ENCODE measurements at places on chromosomes 7 and 10. TPM values are rescaled to one million over a fixed set of nuclear protein-coding genes. Genes with fewer than 3 reads are reported as not detected.

TFEC gene
- 29.1 TPM for total RNA-seq

C10orf53 gene
- not detected for total RNA-seq

SLC25A13 gene
- total RNA-seq = 44.2 TPM

FOXI2 gene
- not detected for total RNA-seq

GRCh38 chr7:74545921-74546320, 92.2 kb downstream of the GTF2IRD1 start:
- no peak for DNase-seq

DNA sequence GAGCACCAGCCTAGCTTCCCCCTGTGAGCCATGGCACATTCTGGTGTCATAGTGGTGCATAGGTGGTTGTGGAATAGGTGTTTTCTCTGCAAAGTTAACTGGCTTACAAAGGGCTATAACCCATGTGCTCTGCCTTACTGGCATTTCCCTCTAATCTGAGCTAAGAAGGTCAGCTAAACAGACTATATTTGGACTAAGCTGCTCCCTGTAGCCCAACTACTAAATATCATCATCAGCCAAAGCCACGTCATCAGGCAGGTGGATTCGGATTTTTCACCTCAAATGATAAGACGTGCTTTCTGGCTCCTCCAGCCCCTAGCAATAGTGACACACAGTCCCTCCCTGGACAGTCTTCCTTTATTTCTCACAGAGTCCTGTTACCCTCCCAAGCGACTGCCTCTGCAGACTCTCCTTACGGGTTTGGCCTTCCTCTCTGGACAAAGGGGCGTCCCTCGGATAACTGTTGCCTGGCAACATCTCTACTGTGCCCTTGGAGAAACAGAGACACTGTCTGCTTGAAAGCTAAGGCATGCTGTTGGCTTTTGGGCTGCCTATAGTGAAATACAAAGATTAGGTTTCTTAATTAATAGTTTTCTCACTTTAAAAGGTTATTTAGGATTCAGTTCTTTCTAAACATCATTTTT, 9.1 kb downstream of the SLC13A4 start:
- no peak for DNase-seq

DNA sequence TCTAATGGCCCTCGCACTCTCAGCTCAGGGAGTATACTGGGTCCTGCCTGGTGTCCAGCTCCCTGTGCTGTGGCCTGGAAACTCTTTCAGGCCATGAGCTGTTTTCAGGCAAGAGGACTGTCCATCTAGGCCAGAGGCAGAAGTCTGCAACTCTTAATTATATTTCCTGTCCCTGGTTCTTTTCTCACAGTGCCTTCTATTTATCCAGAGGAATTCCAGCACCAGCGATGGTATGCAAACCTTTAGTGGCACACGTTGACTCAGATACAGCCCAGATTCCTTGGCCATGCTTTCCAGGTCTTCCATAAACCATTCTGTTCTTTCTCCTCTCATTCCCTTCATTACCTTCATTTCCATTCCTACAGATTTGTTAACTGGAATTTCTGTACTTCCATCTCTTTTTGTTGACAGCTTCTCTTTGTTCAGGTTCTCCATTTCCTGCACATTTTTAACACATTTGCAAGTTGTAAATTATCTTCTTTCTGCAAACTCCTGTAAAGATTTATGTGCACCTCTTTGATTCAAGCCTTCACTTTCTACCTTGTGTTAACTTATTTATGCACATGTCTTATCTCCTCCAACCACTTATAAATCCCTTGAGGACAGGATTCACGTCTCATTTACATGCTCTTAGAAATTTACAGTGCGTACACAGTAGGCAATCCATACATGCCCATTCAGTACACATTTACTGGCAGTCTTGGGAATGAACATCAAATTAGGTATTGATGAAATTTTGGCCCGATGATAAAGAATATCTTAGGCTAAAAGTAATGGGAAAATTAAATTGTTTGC, 172.1 kb downstream of the CELF2 start:
- DNase-seq = no peak

DNA sequence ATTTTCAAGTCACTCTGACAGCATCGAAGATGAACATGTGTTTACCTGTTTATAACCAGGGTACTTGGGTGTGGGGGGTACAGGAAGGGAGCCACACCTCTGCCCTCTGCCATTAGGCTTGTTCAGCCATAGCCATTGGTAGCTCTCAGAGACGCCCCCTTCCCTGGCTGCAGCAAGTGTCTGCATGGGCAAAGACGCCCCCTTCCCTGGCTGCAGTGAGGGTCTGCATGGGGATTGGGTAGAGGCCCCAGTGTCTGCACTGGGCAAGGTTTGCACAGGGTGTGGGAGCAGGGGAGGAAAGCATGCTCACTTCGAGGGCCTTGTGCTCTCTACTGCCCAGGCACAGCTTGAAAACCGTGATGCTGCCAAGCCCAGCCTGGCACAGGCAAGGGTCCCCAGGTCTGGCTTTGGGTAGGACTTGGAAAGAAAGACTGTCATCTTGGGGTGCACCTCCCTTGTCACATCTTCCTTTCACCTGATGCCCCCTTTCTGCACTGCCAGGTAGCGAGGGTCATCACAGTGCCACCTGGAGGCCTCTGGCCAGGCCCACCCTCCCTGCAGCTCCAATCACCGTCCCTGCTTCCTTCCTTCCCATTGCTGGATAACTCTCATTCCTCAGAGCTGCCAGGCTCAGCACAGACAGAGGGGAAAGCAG, 3.7 kb downstream of the TMEM225B start:
- DNase-seq = no peak

GRCh38 chr10:112383325-112383724, 9.4 kb downstream of the ACSL5 start:
- no peak for DNase-seq

- DNase-seq = no peak
These were observed 10.6 kb downstream of the CALHM2 start for GRCh38 chr10:103441611-103442010.

All from spleen (tissue), 13 donors.